Brain (organoid and tissue), 16 donors: ENCODE measurements at places on chromosomes 11 and 22.

DNA sequence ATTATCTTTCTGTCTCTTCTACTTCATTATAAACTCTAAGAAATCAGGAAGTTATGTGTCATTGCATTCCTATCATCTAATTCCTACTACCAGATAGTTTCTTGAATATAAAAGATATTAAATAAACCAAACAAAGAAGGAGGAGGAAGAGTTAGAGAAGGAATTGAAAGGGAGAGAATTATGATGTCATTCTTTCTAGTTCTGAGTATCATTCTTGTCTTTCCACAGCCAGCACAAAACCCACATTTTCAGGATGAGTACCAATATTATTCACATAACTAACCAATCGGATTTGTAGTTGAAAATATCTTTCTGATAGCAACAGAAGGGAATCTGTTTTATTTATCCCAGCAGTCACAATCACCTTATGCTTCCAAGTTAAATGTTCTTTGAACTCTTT lies 13.3 kb downstream of the MS4A13 start:
- DNase-seq, result no peak

DNA sequence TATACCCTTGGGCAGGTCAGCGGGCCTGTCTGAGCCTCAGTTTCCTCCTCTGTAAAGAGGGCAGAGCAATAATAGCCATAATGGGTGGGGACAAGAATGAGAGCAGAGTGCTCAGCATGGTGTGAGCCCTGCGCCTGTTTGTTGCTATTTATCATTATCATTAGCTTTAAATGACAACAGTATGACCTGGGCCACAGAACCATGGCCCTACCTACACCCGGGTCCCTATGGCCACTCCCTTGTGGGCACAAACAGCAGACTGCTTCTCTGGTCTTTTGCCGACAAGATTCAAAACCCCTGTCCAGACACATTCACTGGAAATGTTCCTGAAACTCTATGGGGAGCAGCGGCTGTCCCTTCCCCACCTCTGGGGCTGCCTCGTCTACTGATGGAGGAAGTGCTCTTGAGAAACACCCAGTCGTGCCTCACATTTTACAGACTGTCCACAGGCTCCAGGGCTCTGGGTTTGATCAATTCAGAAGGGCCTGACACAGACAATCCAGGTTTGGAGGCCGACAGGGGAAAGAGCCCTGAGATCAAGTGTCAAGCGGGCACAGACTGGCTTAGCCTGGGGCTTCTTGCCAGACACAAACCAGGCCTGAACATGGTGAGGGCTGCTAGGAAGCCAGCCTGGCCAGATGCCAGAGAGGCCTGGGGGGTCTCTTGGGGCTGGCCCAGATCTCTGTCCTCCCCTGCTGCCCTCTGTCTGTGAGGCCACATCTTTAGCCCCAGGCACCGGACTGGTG lies 112.5 kb upstream of the CD82 start:
- no peak for DNase-seq

DNA sequence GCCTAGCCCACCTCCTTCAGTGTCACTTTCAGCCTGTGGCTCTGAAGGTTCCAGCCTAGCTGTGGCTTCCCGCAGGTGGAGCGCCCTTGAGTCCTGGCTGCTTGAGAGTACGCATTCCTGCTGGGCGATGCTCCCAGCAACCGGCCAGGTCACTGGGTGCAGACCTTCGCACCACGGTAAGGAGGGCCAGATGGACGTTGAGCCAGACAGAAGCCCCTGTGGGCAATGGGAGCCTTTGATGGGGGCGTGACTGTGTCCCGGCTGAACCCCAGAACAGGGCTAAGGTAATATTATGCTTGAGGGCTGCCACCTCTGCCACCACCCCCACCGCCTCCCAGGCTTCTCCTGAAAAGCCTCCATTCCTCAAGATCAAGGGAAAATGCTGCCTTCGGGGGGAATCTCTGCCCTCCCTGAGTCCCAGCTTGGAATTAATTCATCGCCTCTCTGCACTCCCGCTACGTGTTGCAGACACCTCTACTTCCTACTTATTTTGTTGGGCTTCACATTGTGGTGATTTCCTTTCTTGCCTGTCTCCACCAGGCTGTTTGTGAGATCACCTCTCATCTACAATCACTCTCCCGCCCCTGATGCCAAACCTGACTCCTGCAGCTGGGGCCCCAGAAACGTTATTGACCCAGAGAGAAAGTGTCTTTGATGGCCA lies 144.9 kb upstream of the NECTIN1 start:
- DNase-seq, result no peak

DNA sequence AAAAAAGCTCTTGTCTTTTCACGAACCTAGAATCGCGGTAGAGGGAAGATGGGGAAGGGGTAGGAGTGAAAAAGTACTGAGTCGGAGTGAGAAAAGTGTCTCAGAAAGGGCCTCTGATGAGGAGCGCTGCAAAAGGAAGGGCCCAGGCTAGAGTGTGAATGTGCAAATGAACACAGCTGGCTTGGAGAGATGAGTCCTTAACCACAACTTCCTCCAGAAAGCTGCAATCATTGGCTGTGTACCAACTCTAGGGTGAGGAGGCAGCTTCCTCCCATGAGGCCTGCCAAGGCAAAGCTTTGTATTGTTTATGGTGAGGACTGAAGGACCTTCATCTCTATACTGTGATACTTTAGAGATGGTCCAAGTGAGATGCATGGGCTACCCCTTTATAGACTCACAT lies 566.9 kb upstream of the ANO5 start:
- no peak for DNase-seq

GRCh38 chr11:2143799-2144543 lies 4.8 kb upstream of the IGF2 start:
- no peak for DNase-seq

DNA sequence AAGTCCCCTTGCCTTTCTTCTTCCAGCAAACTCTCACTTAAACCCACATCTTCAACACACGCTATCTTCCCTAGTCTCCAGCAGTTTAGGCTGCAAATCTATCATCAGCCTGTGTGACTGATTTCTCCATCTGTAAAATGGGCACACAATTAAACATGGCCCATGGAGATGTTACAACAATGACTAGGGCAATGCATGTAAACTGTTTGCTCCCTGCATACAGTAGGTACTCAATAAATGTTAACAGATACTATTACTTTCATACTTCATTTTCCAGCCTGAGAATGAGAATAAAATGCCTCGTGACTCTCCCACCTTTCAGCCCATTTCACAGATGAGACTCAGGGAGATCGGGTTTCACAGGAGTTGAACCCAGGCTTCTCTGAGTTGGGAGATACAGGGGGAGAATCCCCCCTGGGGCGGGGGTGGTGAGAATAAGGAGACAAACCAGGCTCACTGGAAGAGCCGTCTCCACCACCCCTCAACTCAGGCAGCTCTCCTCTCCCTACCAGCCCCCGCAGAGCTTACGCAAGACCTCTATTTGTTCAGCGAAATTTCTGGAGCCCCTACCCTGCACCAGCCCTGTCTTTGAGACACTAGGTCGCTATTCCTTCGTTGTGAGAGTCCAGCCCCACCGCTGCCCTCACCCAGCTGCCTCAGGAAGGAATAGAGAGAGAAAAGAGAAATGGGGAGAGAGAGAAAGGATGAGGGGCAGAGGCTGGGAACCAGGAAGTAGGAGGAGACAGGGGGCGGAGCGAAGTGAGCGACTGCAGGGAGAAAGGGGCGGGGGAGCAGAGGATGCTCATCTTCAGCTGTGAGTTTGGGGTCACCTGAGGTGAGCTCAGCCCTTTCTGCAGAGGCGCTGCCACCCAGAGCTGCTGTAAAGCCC lies 42.1 kb upstream of the KLHL35 start:
- peak; percentile 60 for DNase-seq

DNA sequence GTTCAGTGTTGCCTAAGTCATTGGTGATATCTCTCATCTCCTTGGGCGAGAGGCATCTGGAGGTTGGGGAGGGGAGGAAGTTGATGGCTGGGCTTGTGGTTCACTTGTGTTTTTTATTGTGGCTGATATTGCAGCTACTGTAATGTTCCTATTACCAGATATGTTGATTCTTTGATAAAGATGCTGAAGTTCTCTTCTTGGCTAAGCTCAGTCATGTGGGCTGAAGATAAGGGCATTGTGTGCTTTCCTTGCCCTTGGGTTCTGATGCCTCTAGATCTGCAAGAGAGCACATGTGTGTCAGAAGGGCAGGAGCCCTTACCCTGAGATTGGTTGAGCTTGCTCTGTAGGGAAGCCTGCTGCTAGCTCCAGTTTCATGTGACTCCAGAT lies 12.0 kb downstream of the STX3 start:
- DNase-seq, result no peak

DNA sequence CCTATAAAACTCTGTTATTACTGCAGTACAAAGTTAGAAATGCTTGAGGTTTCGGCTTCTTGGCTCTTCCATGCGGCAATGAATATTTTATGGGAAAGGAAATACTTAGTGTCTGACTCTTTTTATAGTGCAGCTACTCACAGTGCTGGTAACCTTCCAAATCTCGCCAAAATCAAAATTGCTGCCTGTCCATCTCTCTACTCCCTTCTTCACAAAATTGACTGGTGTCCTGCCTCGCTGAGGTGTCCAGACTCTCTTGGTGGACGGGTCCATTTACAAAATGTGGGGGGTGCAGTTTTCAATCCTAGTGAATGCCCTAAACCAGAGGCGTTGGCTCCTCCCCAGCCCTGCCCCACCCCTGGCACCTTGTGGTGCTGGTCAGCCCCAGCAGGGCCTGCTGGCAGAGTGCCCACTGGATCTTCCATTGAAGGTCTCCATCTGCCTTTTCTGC lies 73.5 kb downstream of the ZBTB16 start:
- DNase-seq, result no peak

GRCh38 chr11:76260296-76260925 lies 54.1 kb upstream of the WNT11 start:
- peak; percentile 85 for DNase-seq

DNA sequence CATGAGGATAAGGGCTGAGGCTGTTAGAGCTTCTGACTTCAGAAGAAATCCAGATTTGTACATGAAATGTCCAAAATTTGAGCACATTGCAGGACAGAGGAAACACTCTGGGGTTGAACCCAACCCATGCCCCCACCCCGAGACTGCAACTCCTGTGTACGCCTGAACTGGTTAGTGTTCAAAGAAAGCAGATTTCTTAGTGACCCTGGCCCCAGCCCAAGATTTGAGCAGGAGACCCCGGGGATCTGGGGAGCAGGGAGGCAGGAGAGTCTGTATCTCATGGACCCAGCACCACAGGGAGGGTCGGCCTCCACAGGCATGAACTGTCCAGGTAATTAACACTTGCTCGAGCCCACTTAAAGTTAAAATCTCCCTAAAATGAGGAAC lies 69.3 kb upstream of the WNT7B start:
- DNase-seq, result no peak

DNA sequence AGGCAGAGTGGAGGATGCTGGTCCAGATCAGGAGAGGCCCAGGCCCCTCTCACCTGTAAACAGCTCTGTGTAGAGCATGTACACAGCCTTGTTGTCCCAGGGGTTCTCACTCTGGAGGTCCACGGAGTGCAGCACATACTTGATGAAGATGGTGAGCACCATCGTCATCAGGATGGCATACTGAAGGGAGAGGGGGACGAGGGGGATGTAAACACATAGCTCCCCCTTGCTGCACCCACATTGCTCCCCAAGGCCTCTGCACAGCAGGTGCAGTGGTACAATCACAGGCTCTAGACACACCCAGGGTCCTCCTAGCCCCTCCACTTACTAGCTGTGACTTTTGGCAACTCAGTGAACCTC lies 2.9 kb downstream of the SYVN1 start:
- no peak for DNase-seq

- peak; percentile 36 for DNase-seq
Measured at GRCh38 chr11:65419772-65420481, 2.7 kb upstream of the NEAT1 start.

DNA sequence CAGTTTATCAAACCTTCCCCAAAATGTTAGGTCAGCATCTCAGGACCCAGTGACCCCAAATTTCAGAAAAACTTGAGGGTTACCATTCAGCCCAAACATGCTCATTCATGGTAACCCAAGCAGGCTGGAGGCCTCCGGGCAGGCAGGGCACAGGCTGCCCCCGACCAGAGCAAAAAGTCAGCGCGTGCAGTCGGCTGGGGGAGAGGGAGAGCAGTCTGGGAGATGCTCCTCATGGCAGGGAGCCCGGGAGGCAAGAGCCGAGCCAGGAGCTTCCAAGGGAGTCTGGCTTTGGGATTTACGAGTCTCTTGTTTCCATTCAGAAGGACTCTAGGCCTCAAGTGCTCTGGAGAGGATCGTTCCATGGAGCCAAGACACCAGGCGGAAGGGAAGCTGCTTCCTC lies 45.7 kb downstream of the RPUSD4 start:
- no peak for DNase-seq

DNA sequence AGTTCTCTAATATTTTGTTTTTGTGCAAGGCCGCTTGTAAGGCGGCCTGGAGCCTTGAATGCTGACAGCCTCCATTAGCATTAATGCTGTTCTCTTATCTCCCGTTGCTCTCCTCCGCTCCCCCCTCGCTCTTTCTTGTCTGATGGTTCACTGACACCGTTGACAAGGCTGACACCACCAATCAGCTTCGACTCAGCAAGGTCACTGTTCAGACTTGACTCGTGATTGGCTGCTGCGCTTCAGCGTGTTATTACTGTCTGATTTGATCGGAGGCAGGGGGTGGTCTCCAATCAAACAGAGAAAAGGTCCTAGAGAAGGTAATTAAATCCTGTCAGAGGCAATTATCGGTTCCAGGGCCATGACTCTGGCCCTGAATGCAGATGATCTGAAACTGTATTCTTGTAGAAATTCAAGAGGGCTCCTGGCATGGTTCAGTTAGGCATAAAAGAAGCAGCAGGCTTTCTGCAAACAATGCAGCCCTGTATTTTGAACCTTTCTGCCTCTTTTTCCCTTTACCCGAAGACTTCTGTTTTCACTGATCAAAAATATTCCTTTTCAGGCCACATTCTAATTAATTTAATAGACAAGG lies 49.3 kb upstream of the MPPED2 start:
- peak; percentile 96 for DNase-seq

GRCh38 chr11:72832301-72833082 lies 18.3 kb downstream of the ATG16L2 start:
- DNase-seq, result no peak

DNA sequence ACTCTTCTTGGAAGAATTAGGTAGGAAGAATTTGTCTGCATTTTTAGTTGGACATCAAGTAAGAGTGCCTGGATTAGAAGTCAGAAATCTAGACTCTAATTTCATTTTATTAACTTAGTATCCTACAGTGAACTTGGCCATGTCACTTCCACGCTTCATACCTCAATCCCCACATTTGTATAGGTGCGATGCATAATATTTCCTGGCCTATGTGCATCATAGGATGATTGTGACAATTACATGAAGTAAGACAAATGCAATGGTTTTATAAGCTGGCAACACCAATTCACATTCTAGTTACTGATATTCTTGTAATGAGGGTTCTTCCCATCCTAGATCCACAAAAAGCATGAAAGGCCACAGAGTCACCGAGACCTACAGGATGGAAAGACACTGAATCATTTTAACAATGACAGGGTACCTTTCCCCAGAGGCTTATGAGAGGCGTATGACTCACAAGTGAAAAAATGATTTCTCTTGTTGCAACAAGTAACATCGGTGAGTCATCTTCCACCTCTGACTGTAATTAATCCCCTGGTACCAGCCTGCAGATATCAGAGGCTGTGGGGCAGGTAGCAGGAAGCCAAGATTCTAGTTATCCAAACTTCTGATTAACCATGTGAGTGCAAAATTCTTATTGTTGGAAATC lies 56.0 kb upstream of the OR5AK2 start:
- no peak for DNase-seq
